ENCODE measurements at places on chromosomes 4 and X.

DNA sequence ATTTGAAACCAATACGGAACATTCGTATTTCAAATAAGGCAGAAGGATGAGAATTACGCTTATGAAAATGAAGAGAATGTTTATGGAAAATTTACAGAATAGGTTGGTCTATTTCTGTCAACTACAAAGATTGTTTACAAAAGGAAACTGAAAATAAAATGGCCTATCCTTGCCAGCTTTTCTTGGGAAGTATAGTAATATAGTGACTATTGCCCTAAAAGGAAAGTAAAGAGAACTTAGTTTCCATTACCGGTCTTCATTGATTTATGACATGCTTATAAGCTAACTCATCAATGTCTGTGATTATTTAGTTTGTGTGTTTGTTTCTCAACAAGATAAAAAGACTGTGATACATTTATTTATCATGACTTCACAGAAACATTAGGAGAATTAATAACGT lies 2.9 kb upstream of the SPRY1 start:
- DNase-seq, result no peak

DNA sequence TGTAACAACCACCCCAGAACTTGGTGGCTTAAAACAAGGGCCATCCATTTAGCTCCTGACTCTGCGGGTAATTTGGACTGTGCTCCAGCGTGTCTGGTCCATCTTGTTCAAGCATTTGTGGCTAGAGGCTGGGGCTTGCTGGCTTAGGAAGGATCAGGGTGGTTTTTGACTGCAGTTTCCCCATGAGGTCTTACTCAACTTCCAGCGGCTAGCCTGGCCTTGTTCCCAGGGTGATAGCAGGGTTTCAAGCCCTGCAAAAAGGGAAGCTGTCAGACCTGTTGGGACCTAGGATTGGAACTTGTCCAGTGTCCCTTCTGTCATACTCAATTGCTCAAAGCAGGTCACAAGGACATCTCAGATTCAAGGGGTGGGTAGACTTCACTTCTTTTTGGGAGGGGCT lies 205.9 kb downstream of the STIM2 start:
- no peak for DNase-seq

DNA sequence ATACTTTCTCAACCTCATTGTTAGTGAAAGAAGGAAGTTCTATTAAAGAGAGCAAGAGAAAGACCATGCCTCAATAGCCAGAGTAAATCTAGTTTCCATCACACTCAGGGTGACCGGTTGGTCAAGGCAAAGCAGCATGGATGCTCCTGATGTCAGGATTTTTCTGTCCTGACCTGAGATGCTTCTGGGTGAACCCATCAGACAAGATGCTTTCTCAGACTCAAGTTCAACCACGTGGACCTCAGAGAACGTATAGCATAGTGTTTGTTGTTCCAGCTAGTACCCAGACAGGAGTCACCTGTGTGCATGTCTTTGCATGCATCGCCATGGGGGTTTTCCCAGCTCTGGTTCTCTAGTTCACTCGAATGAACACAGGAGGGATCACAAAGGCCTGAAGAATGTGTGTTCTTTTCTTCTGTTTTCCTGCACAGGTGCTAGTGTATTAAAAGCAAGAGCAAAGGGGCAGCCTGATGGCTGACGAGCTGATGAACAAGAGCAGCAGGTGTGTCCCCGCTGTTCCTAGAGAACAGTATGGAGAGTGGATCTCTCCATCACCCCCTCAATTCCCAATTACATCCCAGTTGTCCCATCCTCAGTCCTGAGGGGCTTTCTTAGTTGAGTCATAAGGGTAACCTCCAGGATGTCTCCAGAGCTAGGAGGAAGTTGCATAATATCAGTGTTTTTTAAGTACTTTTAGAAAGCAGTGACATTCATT lies 110.5 kb upstream of the ENPP6 start:
- no peak for DNase-seq

GRCh38 chr4:33323393-33323792 lies 2603.2 kb downstream of the PCDH7 start:
- DNase-seq, result no peak

DNA sequence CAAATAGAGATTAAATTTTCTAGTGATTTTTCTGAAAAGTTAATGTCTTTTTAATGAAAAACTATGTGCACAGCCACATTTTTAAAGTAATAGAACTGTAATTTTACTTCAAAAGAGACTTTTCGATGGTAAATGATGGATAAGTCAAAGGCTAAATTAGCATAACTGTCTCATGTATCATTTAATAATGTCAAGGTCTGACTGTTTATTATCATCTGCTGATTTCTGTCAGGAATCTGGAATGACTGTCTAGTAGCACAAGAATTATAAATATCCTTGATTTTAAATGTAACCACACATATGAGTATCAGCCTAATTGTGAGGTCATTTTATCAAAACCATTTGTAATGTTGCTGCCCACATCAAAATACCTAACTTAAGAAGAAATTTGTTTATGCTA lies 333.8 kb downstream of the EPHA5 start:
- no peak for DNase-seq

DNA sequence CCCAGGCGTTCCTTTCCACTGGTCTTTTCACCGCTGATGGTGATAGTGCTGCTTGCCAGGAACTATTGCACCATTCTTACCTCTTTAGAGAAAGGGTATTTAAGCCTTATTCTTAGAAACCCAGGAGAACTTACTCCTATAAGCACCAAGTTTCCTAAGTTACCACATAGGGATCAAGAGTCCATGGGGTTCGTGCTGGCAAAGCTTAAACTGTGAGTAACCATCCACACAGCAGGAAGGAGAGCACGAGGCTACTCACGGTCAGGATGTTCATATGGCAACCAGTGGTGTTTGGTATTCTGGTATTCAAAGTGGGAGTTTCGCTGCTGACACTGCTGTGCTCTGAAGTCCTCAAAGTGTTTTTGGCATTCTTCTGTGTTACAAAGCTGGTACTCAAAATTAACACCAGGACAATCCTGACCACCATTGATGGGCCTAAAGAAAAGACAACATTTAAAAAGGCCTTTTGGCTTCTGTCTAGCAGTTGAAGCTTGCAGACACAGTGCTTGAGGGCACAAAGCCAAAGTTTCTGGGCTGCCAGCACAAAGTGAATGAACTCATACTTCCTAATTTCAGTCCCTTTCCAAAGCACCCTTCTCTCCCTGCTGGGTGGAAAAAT lies 256.9 kb downstream of the ADAMTS3 start:
- no peak for DNase-seq

GRCh38 chrX:86148024-86148511 lies at the start of gene DACH2:
DACH2 (plus strand) TSS chrX:86148451.
- no peak for DNase-seq

DNA sequence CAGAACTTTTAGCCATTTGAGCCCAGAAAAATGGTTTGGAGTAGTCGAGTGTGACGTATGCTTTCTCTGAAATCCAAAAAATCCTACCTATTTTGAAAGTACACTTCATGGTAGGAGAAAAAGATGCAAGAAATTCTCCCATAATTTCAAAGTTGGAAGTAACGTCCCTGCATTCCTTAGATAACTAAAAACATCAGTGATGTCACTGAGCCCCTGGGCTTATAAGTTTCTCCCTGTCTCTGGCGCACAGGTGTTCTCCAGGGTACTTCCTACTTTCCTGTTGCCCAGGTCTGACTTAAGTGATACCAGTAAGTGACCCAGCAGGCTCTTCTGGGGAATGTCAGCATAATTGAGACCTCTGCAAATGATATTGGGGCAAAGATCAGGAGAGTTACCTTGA lies 90.5 kb upstream of the WDR1 start:
- DNase-seq, result no peak

GRCh38 chr4:149845743-149846142 lies 30.1 kb upstream of the IQCM start:
- DNase-seq, result peak; percentile 56

DNA sequence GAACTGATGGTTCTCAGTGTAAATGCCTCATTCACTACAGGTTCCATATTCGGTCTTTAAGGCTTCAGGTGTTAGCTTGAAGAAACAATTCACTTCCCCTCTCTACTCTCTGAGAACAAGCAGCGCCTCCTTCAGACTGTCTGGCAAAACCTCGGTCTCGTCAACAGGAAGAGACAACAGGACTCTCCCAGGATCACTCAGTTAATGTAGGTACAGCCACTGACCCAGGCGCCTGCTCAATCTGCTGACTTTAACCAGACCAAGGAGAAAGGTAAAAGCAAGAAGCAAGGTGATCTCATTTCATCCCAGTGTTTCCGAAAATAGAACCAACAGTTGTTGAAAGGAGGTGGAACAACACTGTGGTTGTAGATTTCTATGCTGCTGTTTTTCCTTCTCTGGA lies 102.2 kb downstream of the SLC2A9 start:
- no peak for DNase-seq

- no peak for DNase-seq
Observed at GRCh38 chrX:119376312-119376711, 22.8 kb upstream of the SLC25A43 start.

- no peak for DNase-seq
Observed at GRCh38 chr4:137394018-137394417, 138.3 kb downstream of the PCDH18 start.

DNA sequence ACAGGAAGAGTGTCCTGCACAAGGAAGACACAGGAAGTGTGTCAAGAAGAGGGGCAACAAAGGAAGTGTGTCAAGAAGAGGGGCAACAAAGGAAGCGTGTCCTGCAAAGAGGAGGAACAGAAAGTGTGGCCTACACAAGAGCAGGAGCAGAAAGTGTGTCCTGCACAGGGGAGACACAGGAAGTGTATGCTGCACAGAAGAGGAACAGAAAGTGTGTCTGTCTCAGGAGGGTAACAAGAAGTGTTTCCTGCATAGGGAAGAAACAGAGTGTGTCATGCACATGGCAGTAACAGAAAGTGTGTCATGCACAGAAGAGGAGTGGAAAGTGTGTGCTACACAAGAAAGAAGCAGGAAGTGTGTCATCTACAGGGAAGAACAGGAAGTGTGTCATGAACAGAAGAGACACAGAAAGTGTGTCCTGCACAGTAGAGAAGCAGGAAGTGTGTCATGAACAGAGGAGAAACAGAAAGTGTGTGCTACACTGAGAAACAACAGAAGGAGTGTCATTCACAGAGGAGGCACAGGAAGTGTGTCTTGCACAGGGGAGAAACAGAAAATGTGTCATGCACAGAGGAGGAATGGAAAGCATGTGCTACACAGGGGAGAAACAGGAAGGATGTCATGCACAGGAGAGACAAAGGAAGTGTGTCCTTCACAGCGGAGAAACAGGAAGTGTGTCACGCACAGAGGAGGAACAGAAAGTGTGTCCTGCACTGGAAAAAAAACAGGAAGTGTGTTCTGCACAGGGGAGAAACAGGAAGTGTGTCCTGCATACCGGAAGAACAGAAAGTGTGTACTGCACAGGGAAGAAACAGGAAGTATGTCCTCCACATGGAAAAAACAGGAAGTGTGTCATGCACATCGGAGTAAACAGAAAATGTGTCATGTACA lies 526.4 kb upstream of the PRKX start:
- DNase-seq, result no peak

GRCh38 chrX:109914114-109914849 lies 88.6 kb upstream of the TMEM164 start:
- no peak for DNase-seq

DNA sequence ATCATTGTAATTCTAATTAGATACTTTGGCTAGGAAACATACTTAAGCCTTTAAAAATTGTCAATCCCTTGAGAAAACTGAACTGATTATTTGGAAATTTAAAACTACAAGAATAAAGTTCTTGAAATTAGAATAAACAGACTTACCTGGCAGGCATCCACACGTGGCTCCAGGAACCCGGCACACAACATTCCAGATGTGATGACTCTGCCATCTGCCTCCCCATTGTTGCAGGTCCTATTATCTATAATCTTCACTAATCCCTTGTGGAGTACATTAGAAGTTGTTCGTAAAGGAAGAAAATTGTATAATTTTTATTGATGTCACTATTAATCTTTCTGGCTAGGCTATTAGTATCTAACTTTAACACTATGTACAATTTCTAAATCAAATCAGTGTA lies 16.2 kb upstream of the GNRHR start:
- no peak for DNase-seq

DNA sequence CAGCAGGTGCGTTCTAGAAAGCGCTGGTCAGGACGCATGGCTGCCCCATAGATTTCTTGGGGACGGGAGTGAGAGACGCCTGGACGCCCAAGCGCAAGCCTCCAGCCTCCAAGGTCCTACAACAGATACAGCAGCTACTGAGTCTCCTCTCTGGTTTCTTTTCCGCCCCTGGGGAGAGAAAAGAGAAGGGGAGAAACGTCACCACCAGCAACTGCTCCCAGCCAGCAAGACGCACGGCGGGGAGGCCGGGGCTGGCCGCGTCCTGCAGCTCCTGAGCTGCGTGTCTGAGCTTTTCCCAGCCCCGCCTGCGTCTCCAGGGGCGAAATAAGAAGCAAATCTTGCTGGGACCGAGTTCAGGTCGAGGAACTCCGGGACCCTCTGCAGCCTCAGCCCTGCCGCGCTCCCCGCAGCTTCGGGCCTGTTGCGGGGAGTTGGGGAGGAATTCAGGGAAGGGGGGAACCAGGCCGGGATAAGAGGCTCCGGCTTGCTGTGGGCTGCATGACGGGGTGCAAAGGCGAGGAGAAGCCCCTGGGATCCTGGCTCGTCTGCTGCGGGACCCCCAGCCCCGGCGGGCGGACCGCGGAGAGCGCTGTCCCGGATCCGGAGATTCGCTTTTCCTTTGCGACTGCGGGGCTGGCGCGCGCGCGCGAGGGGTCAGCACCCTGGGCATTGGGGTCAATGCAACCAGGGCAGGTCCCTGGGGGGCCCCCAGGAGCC lies 6.8 kb upstream of the SHOX start:
- no peak for DNase-seq

GRCh38 chr4:188976644-188977115 lies 837.4 kb downstream of the TRIML1 start:
- DNase-seq, result peak; percentile 86

DNA sequence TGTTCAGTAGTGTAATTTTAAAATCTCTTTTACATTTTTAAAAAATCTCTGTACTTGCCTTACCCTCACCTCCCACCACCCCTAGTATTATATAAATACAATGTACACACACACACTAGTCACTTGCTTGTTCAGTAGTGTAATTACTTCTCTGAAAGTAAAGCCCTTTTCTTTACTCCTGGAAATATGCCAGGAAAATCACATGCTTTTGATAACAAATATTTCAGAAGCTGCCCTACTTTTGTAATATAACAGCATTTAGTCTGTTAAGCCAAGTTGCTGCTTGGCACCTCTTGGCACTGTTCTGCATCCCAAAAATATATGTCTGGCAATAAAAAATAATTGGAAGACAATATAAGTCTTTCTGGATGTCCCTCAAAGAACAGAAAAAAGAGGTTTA lies 172.8 kb upstream of the APOOL start:
- no peak for DNase-seq

GRCh38 chr4:155626561-155626960 lies 40.1 kb upstream of the GUCY1A1 start:
- DNase-seq, result no peak

- DNase-seq, result no peak
Observed at GRCh38 chr4:8392591-8393190, 47.8 kb downstream of the ACOX3 start.

- no peak for DNase-seq
Observed at GRCh38 chr4:83708500-83709175, 172.7 kb downstream of the GPAT3 start.

All from SHP77 (cell line).